ENCODE measurements at places on chromosomes 5 and 9.

DNA sequence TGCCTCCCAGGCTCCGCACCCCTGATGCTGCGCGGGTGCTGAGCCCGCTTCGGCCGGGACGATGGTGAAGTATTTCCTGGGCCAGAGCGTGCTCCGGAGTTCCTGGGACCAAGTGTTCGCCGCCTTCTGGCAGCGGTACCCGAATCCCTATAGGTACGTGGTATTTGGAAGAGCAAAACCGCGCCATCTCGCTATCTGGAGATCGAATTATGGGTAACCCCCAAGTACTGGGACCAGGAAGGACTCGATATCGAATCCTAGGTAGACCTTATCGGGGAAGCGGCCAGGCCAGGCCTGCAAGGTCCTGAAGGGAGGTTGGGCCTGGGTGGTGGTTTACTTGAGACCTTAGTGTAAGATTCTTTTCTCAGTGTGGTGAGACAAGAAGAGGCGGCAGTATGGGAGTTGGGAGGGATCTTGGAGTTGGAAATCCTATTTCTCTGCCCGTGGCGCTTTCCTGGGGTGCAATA is 359 bp downstream of the PRELID1 start:
- no peak for DNase-seq

GRCh38 chr9:132973713-132974112 is 4.8 kb upstream of the GFI1B start:
- peak; percentile 46 for DNase-seq

GRCh38 chr5:123882965-123883345 is 371.0 kb downstream of the CSNK1G3 start:
- no peak for DNase-seq

DNA sequence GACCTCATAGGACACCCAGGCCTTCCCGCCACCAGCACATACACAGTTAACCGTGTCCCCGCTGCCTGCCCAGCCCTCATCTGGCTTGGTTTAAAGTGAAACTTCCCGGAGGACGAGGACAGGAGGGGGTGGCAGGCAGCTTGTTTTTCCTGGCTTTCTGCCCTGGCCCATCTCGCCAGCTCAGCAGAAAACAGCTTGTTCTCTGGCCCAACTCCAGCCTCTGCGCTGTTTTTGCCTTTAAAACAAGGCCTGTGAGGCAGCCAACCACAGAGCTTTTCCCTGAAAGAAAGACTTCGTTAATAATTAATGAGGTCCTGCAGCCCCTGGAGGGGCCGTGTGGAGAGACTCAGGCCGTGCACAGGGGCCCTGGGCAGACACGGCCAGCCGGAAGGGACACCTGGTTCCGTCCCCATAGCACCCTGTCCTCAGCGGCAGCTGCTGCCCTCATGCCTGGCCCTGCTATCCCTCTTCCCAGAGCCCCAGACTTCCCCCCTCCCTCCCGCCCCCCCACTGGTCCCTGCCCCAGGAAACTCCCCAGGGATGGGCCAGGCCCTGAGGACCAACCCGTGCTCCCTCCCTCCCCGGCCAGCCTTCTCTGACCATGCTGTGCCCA is 108.7 kb downstream of the RXRA start:
- peak; percentile 19 for DNase-seq

DNA sequence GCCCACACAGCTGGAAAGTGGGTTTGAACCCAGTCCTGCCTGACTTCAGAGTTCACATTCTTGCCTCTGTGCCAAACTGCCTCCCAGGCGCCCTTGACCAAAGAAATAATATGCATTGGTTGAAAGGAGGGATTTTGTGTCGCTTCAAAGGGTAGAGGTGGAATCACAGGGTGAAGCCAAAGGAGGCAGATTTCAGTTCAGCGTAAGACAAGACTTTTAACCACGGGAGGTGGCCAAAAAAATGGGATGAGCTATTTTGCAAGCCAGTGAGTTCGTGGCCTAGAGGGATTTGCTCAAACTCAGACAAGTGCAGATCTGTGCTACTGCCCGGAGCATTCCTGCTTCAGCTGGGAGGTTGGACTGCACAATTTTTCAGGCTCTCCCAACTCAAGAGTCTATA is 57.6 kb upstream of the RANBP3L start:
- DNase-seq = no peak

DNA sequence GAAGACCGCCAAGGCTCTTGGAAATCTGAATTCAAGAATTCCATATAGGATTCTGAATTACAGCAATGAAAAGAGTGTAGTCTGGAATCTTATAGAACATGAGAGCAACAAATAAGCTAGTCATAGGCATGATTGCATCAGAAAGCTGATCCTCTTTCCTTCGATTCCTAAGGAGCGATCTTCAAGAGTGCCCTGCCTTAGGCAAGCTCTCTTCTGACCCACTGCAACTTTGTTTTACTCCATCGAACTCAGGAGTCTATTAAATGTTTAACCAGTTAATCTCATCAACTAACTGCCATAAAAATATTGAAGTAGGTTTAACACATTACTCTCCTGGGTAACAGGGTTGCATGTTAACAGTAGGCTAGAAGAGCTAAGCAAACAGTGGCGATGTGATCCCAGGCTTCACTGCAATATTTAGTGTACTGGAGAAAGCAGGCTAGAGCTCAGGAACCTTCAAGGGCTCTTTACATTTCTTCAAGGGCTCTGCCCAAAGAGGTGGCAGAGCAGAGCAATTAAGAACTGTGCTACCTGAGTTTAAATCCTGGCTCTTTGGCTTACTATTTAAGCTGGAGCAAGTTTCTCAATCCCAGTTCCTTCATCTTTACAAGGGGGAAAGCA is 146.3 kb downstream of the RORB start:
- DNase-seq = no peak

- DNase-seq = no peak
Observed at GRCh38 chr5:3201941-3202340, 393.7 kb upstream of the IRX1 start.

DNA sequence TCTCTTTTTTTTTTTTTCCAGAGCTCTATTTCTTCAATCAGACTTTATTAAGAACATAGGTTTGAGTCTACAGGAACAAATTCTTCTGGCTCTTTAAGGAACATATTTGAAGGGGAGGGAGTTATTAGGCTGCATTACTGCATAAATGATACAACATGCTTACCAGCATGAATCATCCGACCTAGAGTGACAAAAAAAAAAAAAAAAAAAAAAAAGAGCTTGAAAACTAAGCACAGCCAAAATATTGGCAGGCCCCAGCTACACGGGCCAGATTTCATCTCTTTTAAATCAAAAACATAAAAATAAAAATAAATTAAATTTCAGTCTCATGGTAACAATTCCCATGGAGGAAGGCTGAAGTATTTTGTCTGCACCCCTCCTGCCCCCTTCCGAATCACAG is 26.3 kb downstream of the MSX2 start:
- DNase-seq = no peak

DNA sequence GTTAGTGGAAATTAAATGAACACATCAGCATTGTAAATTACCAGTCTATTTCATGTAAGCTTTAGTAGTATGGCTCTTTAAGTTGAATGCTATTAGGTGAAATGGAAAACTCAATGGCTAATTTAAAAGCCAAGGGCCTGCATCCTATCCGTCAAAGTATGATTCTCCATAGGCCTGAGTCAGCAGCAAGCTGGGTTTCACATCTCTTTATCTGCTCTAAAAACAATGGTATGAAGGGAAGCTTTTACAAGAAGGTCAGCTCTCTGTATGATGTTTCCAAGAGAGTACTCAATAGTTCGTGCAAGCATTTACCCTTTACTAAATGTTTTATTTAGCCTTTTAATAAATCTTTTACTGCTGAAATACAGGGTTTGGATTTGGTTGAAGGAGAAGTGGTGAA is 62.8 kb downstream of the MAP1B start:
- DNase-seq = no peak

DNA sequence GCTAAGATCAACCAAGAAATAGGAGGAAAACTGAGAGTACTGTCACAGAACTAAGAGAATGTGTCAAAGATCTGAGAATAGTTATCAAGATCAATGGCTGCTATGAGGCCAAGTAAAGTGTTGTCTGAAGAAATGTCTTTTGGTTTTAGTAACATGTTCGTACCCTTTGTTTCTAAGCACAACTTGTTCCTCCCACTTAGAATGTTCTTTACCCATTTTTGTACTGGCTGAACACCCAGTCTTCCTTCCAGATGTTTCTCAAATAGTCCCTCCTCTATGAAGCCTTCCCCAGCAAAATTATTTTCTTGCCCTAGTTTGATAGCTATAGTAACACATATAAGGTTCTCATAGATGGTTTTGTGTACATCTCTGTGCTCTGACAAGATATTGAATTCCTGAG is 191.5 kb downstream of the WDR70 start:
- no peak for DNase-seq

GRCh38 chr9:114624677-114625076 is 13.6 kb downstream of the TMEM268 start:
- DNase-seq = no peak

GRCh38 chr9:126844085-126844484 is 16.4 kb upstream of the ZBTB34 start:
- DNase-seq = no peak

DNA sequence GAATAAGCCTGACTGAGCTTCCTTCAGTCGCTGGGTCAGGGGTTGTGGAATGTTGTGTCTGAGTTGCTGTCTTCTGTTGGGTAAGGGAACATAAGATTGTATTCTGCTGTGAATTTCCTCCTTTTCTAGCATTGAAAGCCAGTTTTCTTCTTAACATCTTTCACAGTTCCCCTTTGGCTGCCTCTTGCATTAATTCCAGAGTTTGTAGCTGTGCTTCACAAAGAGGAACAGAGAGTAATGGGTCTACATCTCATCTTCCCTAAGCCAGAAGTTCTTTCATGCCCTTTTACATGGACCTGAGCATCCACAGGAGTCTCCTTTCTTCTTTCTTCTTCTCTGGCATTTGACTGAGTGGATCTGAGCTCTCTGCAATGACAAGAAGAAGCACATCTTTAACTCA is 686.8 kb downstream of the KCTD16 start:
- no peak for DNase-seq

DNA sequence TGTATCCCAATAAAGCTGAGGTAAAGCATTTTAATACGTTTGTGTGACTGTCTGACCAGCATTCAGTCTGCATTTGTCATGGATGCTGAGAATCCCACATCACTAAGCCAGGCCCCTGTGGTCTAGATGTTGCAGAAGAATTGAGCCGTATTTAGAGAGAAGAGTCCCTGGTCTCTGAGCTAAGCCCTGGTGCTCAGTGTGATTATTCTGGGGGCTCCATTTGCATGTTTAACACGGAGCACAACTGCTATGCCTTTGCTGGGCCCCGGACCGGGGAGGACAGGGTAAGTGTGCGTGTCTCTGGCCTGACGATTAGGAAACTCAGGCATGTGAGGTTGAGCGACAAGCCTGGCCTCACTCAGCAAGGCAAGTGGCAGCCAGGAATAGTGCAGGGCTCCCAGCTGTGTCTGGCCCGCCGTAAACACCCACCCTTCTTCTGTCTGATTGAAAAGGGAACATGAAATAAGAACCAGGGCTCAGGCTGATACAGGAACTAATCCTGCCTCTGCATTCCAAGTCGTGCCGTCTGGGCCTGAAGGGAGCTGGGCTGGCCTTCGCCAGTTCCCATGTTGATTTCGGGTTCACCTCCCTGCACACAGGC is 22.3 kb downstream of the FAM78A start:
- no peak for DNase-seq

DNA sequence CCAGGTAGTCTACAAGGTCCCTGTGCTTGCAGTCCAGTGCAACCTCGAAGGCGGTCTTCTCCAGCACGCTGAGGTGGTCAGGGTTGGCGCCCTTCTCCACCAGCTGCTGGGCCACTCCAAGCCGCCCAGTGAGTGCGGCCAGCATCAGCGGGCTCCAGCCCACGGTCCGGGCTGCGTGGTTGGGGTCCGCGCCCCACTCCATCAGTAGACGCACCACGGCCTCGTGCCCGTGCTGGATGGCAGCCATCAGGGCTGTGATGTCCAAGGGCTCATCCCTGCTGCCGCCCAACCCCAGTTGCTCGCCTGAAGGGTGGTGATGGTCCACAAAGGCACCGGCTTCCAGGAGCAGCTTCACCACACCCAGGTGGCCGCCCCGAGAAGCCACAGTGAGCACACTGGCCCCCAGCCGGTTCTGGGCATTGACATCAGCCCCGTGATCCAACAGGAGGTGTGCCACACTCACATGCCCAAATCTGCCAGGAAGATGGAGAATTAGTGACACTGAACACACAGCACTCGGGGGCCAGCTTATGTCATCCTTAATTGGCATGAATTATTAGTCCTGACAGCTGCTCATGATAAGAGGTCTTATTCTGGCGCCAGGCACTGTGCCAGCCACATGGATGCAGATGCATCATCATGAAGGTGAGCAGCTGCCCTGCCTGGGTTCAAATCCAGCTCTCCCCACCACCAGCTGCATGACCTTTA is 6.1 kb downstream of the ANKS6 start:
- DNase-seq = no peak

- DNase-seq = no peak
Observed at GRCh38 chr5:87120518-87121303, 147.0 kb upstream of the RASA1 start.
